Psoas muscle (tissue), 8 donors: ENCODE measurements at places on chromosomes 1 and 21.

GRCh38 chr1:222828939-222829338, 14.1 kb downstream of the DISP1 start:
- H3K27ac ChIP-seq: no peak overlapping the region
- H3K36me3 ChIP-seq: no peaks in the 10 kb centered on the region
- H3K4me3 ChIP-seq: no peak overlapping the region
- DNase-seq: no peak

DNA sequence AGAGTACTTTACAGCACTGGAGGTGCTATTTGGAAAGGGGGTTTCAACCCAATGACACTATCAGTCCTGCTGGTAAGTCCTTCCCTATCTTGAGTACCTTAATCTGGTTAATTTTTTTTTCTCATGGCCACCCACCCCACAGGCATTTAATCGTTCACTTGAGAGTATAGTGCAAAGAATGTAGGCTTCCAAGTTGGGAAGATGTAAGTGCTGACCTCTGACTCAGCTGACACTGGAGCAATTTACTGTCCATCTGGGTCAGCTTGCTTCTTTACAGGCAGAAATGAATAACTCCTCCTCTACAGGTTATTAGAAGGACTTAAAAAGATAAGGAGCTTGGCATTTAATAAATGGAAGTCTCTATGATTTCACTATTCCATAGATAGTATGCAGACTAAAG, 89.6 kb downstream of the AK5 start:
- H3K4me3 ChIP-seq: no peak overlapping the region
- H3K27me3 ChIP-seq: no peaks in the 10 kb centered on the region
- H3K27ac ChIP-seq: no peak overlapping the region
- no peaks in the 10 kb centered on the region for H3K4me1 ChIP-seq
- no peaks in the 10 kb centered on the region for H3K36me3 ChIP-seq

GRCh38 chr1:37449936-37450335, 24.4 kb upstream of the ZC3H12A start:
- no peaks in the 10 kb centered on the region for H3K36me3 ChIP-seq
- H3K4me1 ChIP-seq: no peaks in the 10 kb centered on the region
- no peak for DNase-seq
- H3K27me3 ChIP-seq: peaks cover 37% of the 10 kb centered on the region
- H3K4me3 ChIP-seq: no peak overlapping the region
- H3K27ac ChIP-seq: no peak overlapping the region

DNA sequence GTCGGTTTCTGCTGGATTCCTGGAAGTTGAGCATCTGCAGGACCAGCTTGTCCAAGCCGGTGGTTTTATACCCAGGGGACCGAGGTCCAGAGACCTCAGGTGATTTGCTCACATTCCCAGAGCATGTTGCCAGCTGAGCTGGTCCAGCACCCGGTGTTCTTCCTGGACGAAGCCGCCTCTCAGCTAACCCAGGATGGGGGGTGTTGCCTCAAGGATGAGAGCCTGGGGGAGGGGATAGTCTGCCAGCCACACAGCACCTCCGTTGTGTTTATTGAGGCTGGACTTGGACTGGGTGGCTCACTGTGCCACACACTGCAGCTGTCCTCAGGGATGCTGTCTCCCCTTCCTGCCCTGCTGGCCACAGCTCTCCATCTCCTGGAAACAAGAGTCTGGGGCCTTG, 1.5 kb downstream of the TMEM201 start:
- H3K36me3 ChIP-seq: no peaks in the 10 kb centered on the region
- no peak for DNase-seq
- H3K4me3 ChIP-seq: peak overlapping the region; percentile 87
- no peaks in the 10 kb centered on the region for H3K27me3 ChIP-seq

- H3K27ac ChIP-seq: no peak overlapping the region
- H3K36me3 ChIP-seq: no peaks in the 10 kb centered on the region
- no peaks in the 10 kb centered on the region for H3K27me3 ChIP-seq
Observed at GRCh38 chr21:36186081-36186480, 29.5 kb downstream of the DOP1B start.

GRCh38 chr1:201370500-201370899, 7.0 kb downstream of the TNNT2 start:
- no peaks in the 10 kb centered on the region for H3K4me1 ChIP-seq
- H3K27ac ChIP-seq: no peak overlapping the region
- H3K4me3 ChIP-seq: no peak overlapping the region

DNA sequence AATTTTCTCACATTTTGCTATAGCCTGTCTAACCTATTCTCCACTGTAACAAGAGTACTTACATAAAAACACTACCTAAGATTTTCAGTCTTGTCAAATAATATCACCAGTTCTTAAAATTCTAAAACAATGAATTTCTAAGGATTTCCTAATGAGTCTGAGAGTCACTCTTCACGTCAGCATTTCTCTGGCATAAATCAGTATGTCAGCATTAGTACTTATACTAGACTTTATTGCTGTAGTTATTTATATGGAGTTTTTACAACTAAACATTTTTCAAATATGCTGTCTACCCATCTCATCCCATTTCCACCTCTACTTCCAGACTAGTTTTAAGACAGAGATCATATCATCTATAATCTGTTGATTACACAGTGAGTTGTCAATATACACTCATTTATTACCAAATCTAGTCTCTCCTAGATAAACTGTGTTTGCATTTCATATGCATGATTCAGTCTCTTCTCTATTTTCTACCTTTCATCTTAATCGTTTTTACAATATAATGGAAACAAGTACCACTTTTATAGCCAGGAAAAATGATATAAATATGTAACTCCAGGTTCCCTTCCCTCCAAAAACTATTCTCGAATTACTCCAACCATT, 32.8 kb downstream of the LIN9 start:
- no peaks in the 10 kb centered on the region for H3K27me3 ChIP-seq
- no peak overlapping the region for H3K4me3 ChIP-seq
- H3K4me1 ChIP-seq: no peaks in the 10 kb centered on the region
- H3K36me3 ChIP-seq: no peaks in the 10 kb centered on the region
- no peak overlapping the region for H3K27ac ChIP-seq

GRCh38 chr21:46570119-46570518, 34.8 kb downstream of the S100B start:
- H3K27me3 ChIP-seq: no peaks in the 10 kb centered on the region
- H3K4me1 ChIP-seq: no peaks in the 10 kb centered on the region
- H3K27ac ChIP-seq: no peak overlapping the region
- H3K36me3 ChIP-seq: peaks cover 4% of the 10 kb centered on the region
- no peak for DNase-seq
- no peak overlapping the region for H3K4me3 ChIP-seq

DNA sequence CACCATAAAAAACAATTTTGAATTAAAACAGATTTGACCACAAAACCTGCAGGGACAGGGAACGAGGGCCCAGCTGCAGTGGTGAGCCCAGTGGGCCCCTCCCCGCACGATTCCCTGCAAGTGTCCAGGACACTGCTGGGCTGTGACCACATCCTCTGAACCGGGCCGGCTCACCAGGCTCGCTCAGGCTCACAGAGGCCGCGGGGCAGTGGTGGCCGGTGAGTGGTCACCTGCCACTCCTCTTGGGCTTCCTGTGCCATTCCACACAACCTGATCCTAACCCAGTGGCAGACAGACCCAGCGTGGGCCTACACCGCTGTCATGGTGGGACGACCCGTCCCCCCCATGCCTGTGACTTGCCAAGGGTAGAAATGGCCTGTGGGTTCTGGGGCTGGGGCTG, 36.5 kb upstream of the RIPK4 start:
- DNase-seq: no peak
- no peaks in the 10 kb centered on the region for H3K27me3 ChIP-seq
- no peak overlapping the region for H3K4me3 ChIP-seq
- no peaks in the 10 kb centered on the region for H3K36me3 ChIP-seq
- no peak overlapping the region for H3K27ac ChIP-seq

- no peaks in the 10 kb centered on the region for H3K27me3 ChIP-seq
- peaks cover 13% of the 10 kb centered on the region for H3K4me1 ChIP-seq
- DNase-seq: peak; percentile 86
- no peaks in the 10 kb centered on the region for H3K36me3 ChIP-seq
- H3K4me3 ChIP-seq: peak overlapping the region; percentile 46
Observed at GRCh38 chr1:162003061-162003829, 20.4 kb downstream of the OLFML2B start.

DNA sequence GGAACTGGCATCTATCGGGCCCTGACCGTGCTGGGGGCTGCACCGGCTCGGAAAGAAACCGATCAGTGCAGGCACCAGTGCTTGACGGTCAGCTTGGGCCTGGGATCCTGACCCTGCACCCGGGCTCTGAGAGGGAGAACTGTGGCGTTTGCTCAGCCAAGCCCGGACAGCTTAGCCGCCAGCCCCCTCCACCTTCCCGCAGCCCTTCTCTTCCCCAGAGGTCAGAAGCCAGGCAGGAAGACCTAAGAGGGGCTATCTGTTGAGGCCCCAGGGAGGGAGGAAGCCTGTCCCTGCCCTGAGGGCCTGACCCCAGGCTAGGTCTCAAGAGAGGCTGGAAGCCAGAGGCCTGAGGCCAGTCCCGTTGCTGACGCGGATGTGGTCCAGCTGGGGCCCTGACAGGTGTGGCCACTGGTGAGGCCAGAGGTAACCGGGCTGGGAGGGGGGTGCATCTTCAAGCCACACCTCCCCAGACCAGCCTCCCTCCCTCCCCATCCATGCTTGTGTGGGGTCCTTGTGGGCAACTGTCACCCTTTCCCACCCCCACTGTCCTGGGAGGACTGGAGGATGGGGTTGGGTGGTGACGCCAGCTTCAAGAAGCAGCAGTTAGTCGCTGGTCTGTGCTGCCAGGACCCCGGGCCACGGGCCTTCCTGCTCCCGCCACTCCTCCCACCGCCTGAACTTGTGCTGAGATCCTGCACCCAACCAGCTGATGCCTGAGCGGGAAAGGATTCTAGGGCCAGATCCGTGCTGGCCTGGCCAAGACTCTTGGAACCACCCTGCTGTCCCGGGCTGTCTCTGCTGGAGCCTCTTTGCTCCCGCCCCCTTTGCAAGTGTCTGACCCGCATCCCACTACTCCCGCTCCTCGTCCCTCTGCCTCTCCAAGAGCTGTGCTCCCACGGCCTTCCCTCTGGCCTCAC, 2.6 kb upstream of the DVL1 start:
- peak; percentile 81 for DNase-seq
- peaks cover 4% of the 10 kb centered on the region for H3K36me3 ChIP-seq
- H3K4me3 ChIP-seq: peak overlapping the region; percentile 25
- H3K4me1 ChIP-seq: peaks cover 24% of the 10 kb centered on the region
- no peaks in the 10 kb centered on the region for H3K27me3 ChIP-seq

- H3K4me3 ChIP-seq: no peak overlapping the region
- no peak for DNase-seq
- H3K27me3 ChIP-seq: no peaks in the 10 kb centered on the region
Observed at GRCh38 chr1:22527555-22528296, 35.6 kb upstream of the EPHA8 start.

- no peak overlapping the region for H3K4me3 ChIP-seq
- no peaks in the 10 kb centered on the region for H3K36me3 ChIP-seq
- no peaks in the 10 kb centered on the region for H3K27me3 ChIP-seq
- no peak overlapping the region for H3K27ac ChIP-seq
- H3K4me1 ChIP-seq: no peaks in the 10 kb centered on the region
- DNase-seq: no peak
Observed at GRCh38 chr1:172298141-172298540, 122.3 kb upstream of the C1orf105 start.

DNA sequence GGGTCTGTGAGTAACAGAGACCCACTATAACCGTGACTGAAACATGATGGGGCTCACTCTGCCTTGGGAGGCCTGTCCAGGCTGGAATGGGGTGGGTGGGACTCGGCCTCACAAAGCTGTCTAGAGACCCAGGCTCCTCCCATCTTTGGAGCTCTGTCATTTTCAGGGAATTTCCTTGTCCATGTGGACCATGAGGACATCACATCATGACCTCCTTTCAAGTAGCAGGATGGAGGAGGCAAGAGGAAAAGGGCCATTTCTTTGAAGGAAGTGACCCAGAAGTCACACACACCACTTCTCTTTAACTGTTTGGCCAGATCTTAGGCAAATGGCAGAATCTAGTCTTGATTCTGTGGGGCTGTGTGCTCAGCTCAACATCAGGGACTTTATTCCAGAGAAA, 79.9 kb downstream of the CNIH3 start:
- no peak overlapping the region for H3K4me3 ChIP-seq
- H3K27ac ChIP-seq: no peak overlapping the region
- no peak for DNase-seq
- no peaks in the 10 kb centered on the region for H3K27me3 ChIP-seq
- no peaks in the 10 kb centered on the region for H3K4me1 ChIP-seq

DNA sequence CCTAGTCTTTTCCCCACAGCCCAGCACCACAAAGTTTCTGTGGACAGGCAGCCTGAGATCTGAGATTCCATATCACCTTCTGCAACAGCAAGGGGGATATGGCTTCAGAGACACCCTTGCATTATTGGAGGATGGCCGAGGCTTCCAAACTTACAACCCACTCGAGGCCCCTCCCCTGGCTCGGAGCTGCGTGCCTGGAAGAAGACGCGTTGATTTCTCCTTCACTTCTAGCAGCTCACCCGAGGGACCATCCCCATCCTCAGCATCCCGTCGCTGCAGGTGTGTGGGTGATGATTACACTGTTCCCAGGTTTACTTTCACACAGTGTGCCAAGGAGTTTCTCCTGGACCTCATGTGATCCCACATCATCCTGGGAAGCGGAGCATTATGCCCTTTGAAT, 277.9 kb downstream of the MATN1 start:
- DNase-seq: no peak
- H3K4me1 ChIP-seq: no peaks in the 10 kb centered on the region
- H3K4me3 ChIP-seq: no peak overlapping the region
- H3K27me3 ChIP-seq: no peaks in the 10 kb centered on the region

DNA sequence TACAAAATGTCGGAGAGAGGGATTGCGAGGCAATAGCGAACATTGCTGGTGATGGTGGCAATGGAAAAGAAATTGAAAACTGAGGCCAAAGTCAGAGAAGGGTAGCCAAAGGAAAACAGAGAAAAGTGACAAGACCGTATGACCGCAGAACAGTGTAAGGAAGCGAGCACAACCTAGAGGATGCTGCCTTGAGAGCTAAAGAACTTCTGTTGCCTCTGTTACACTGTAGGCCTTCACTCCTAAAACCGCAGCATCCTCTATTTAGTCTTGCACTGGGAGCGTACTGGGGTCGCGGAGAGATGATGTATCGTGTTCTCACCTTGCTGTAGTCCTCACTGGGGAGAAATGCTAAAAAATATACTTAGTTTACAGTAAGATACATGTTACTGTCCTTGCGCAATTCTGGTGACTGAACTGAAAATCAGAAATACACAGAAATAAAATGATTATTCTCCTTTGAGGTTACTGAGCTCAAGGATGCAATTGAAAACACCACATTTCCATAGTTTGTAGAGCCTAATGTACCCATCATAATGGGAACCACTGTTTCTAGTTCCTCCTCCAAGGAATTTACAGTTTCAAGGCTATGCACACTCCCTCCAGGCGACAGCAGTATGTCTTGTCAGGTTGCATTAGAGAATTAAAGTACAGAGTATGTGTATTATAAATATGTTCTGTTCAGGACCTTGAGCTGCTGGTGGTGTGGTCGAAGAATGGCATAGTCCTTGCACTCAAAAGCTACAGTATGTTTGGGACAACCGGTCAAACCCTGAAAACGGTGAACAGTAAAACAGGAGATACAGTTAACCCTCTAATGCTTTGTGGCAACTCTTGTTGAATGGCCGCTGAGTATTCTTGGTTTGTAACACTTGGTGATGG, 1.3 kb downstream of the NEK7 start:
- DNase-seq: no peak
- peaks cover 53% of the 10 kb centered on the region for H3K4me1 ChIP-seq
- peak overlapping the region; percentile 94 for H3K27ac ChIP-seq
- H3K27me3 ChIP-seq: no peaks in the 10 kb centered on the region
- H3K36me3 ChIP-seq: no peaks in the 10 kb centered on the region
- peak overlapping the region; percentile 83 for H3K4me3 ChIP-seq

GRCh38 chr1:241396747-241397681, 40.0 kb upstream of the RGS7 start:
- H3K4me1 ChIP-seq: no peaks in the 10 kb centered on the region
- DNase-seq: no peak
- H3K4me3 ChIP-seq: no peak overlapping the region
- no peaks in the 10 kb centered on the region for H3K36me3 ChIP-seq
- no peak overlapping the region for H3K27ac ChIP-seq
